ENCODE measurements at places on chromosomes 5 and 9.

DNA sequence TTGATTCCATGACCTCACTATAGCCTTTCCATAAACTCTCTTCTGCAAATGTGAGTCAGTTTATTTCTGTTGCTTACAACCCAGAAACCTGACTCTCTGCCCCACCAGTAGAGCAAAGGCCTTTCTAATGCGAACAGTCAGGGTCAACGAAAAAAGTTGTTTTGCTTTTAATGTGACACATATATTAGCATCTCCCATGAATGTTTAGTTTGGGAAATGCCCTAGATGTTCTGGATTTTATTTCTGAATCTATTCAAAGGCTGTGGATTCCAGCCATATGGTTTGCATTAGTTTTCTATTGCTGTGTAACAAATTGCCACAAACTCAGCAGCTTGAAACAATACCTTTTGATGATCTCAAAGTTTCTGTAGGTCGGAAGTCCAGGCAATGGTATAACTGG lies 193.5 kb downstream of the GNA14 start:
- DNase-seq, result no peak

DNA sequence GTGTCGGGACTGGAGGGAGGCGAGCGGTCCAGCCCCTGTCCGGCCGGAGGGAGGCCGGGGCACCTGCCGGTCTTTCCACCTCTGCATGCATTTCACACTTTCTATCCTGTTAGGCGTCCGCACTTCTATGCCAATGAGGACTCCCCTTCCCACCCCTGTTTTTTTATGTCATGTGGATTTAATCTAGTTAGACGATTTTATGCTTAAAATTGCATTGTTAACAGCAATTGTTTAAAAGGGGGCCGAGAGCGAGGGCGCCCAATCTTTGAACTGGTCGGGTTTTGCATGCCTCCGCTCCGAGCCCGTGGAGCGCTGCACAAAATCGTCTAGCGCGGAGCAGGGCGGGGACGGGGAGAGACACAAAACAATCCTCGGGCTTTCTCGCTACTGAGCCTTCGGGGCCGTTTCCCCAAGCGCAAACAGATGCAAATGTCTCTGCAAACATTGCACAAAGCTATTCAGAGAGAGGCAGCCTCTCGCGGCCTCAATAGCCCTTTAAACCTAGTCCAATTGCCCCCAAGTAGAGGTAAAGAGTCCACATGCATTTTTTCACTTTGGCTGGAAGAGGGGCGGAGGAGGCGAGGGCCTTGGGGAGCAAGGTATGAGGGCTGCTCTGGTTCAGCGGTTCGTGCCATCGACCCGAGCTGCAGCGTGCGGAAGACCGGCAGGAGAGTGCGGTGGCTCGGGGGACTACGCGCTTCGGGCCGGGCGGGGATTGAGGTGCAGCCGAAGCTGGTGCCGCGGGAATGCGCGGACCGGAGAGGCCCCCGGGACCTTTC lies 37.5 kb upstream of the TIFAB start:
- DNase-seq, result no peak

DNA sequence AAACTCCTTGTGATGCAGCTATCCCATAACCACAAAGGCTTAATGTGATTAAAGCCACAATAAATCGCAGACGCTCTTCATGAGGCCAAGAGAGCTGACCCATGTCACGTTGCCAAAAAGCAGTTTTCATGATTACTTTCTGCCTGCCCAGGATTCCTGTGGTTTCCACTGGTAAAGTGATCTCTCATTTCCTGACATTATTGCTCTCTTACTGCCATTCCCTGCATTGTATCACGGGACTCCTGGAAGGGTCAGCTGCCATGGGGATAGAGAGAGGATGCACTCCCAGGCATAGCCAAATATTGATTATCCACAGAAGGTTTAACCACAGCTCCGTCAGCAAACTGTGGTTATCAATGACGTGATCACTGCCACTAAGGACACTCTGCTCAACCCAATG lies 103.8 kb upstream of the SLC1A3 start:
- no peak for DNase-seq

DNA sequence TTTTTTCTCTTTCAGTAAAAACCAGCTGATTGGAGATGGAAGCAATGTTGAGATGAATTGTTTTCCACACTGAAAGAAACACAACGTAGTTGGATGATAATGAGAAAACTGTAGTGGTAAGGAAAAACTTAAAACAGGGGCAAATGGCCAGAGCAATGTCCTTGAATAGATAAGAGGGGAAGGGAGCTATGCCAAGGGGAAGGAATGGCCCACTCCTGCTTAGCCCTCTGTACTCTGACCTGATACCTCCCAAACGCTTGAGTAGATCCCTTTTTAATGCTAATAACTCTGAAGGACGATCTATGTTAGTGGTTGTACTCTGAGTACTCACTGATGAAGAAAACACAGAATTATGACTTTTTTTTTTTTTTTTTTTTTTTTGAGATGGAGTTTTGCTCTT lies 114.7 kb upstream of the DAB2 start:
- no peak for DNase-seq

- DNase-seq, result no peak
These were observed 32.0 kb downstream of the SLC46A2 start for GRCh38 chr9:112858625-112859147.

- DNase-seq, result no peak
These were observed 66.6 kb downstream of the PHF2 start for GRCh38 chr9:93642961-93643360.

DNA sequence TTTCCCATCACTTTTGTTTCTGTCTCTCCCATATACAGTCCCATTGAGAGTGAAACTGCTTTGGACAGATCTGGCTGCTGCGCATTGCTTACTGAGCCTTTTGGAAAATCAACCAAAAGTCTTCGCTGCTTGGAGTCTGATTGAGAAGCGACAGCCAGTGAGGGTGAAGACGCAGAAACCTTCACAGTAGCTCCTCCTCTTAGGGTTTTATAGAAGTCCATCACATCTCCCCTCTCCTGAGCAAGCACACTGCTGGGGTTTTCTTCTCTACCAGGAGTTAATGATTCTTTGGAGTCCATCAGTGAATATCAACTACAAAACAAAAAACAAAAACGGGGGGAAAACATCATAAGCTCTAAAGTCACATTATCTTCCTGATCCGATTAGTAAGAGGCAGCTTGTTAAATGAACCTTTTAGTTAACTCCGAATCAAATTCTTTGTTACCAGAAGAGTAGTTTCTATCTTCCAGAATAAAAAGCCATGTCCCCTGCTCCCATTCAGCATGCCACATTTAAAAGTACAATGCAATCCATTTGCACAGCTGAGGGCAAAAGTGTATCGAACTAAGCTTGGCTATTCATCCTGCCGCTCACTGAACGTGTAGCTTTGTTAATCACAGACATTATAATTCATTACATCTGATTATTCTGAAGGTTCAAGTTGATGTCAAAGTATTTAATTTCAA lies 2.8 kb downstream of the NR3C1 start:
- peak; percentile 50 for DNase-seq

- no peak for DNase-seq
These were observed 14.3 kb downstream of the SNX30 start for GRCh38 chr9:112764837-112765236.

DNA sequence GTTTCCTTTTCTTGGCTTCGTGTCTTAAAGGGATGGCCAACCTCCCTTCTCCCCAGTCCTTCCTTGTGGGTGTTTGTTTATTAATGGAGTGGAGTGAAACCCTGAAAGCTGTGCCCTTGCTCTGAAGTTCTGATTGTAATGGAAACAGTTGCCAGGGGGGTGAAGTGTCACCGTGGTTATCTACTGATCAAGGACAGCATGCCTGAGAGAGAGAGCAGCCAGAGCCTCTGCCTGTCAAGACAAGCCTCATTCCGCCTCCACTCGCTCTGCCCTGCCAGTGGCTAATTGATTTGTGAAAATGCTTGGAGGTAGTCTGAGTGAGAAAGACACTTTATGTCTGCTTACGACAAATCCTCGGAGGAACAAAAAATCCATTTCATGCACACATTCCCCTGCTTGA lies 143.7 kb upstream of the SLC30A5 start:
- DNase-seq, result no peak

DNA sequence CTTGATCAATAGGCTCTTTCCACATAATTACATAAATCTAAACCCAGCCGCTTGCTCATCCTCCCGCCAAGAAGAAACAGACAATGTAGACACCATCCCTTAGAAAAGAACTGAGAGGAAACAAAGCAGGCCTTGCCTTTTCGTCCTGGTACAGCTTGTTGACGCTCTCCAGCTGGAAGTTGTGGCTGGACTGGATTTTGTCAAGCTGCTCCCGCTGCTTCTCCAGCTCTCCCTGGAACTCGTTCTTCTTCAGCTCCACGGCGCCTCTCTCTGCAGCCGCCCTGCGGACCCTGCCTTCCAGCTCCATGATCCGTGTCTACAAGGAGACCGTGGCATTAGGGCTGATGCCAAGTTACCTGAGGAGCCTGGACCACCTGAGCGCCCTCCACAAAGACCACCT lies 22.1 kb downstream of the GOLM1 start:
- no peak for DNase-seq

DNA sequence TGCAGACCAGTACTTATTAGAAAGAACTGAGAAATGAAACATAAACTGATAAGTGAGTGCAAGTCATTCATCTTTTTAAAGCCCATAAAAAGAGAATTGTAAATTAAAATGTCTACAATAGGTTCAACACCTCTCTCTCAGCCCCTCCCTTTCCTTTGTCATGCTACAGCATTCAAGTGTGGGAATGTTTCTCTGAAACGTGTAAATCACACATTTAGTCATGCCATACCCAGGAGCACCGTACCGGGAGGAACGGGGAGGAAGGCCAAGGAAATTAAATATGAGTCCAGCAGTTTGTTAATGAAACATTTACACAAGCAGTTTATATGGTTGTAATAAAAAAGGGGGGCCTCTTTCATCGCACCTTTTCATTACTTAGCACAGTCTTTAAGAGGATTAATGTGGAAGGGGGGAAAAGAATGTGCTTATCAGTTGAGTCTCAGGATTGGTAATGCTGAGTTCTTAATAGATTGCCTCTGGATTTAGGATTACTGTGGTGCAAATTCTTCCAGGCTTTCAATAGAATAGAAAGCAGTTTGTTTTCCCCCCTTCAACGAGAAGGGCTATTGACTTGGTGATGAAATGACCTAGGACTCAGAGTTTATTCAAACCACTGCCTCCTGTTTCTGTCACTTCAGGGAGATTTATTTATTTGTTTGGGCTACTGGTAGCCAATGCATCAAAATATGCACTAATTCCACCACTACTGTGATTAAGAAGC lies 176.0 kb upstream of the ZNF608 start:
- DNase-seq, result no peak

DNA sequence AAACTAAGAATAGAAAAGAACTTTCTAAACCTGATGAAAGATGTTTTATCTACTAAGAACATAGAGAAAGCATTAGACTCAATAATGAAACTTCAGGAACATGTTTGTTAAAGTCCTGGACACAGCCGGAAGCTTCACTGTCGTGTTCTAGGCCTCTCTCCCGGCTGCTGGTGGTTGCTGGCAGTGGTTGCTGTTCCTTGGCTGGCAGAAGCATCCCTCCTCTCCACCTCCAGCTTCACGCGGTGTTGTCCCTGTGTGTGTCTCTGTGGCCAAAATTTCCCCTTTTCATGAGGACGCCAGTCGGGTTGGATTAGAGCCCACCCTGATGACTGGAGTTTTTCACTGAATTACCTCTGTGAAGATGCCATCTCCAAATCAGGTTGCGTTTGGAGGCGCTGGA lies 6.5 kb upstream of the MED10 start:
- no peak for DNase-seq
